Anterior cingulate cortex (tissue), 58 donors: ENCODE measurements at places on chromosomes 2 and 18.

DNA sequence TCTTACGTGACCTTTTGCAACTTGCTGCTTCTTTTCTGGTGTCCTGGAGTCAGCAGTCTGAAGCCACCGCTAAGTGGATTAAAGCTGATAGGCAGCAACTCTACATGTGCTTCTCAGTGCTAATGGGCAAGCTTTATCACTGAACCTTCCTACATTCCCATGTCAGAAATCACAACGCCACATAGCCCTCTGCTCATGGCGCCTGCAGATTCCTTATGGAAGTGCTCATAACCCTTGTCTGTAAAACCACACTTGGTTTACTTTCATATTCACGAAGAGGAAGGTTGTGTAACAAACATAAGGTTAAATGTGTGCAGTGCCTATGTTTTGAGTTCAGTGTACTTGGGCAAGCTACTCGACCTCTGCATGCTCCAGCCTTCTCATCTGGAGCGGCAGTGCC lies 319.8 kb downstream of the FBXO15 start:
- no peak for DNase-seq

- DNase-seq: no peak
Observed at GRCh38 chr18:8994603-8995002, 107.9 kb upstream of the NDUFV2 start.

DNA sequence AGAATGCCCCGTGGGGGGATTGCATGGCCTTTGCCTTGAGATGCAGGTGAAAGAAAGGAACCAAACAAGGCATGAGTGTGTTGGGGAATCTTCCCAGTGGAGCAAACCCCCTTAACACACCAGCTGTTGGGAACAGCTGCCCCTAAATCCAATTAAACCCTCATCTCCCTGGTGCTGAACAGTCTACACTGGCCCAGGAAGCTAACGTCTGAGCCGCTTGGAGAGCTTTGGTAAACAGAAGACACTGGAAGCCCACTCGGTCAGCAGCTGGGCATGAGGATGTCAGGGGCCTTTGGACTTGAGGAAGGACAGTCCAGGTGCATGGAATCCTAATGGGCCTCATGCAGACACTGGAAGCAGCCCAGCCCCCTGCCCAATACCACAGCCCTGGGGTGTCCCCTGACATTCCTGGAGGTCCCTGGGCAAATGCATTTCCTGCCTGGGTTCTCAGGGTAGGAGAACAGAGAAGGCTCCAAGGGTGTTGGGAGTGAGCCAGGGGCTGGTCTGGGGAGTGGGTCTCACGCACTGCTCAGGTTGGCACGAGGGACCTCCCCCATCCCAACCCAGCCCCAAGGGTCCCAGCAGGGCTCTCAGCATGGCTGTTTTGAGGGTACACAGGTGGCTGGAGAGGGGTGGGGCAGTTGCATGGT lies 37.7 kb downstream of the GBX2 start:
- DNase-seq: no peak

DNA sequence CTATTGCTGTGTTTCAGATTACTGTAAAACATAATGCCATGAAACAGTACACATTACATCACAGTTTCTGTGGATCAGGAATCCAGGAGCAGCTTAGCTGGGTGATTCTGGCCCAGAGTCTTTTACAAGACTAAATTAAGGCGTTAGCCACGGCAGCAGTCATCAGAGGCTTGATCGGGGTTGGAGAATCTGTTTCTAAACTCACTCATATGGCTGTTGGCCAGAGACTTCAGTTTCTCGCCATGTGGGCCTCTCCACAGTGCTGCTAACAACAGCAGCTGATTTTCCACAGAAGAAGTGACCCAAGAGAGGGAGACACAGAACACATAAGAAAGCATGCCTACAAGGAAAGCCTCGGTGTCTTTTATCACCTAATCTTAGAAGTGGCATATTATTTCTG lies 89.2 kb upstream of the MYO3B start:
- DNase-seq: no peak

GRCh38 chr2:129459200-129459876 lies 520.1 kb upstream of the RAB6C start:
- DNase-seq: no peak

DNA sequence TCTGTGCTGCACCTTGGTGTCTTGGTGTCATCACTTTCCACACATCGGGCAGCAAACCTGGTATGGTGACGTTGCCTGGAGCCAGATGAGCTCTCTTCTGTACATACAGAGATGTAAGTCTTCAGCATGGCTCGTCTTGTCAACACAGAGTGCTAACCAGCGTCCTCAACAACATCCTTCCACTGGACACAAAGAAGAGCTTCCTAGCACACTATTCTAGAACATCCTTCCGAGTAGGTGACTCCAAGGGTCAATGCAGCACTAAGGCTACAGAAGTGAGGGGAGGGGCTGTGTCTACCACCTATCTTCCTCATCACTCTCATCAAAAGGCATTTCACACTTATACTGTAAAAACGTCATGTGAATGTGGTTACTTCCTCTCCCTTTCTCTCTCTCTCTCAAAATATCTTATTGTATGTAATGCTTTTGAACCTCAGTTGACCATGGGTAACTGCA lies 108.1 kb upstream of the SLC1A4 start:
- DNase-seq: no peak

DNA sequence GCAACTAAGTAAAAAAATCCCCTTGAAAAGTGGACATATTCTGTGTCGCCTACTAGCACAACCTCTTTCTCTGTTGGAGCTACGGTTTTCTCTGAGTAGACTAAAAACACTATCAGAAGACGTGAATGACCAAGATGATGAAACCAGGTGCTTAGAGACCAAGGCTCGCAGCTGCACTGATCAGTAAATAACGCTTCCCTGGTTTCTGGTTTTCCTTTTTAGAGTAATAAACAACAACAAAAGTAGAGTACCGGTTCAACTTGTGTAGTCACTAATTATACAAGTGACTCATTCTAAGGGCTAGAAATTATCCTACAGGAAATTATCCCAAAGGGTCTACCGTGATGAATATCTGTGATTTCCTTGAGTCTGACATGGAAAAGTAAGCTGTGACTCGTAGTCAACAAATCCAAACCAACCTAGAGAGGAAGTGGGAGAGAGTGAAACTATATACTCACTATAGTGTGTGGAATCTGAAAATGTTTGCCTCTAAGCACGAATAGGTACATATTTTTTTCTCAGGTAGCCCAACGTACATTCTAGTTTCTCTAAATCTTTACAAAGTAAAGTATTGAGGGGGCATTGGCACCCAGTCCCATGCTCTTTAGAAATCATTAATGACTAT lies 17.8 kb downstream of the RASGRP3 start:
- DNase-seq: no peak

DNA sequence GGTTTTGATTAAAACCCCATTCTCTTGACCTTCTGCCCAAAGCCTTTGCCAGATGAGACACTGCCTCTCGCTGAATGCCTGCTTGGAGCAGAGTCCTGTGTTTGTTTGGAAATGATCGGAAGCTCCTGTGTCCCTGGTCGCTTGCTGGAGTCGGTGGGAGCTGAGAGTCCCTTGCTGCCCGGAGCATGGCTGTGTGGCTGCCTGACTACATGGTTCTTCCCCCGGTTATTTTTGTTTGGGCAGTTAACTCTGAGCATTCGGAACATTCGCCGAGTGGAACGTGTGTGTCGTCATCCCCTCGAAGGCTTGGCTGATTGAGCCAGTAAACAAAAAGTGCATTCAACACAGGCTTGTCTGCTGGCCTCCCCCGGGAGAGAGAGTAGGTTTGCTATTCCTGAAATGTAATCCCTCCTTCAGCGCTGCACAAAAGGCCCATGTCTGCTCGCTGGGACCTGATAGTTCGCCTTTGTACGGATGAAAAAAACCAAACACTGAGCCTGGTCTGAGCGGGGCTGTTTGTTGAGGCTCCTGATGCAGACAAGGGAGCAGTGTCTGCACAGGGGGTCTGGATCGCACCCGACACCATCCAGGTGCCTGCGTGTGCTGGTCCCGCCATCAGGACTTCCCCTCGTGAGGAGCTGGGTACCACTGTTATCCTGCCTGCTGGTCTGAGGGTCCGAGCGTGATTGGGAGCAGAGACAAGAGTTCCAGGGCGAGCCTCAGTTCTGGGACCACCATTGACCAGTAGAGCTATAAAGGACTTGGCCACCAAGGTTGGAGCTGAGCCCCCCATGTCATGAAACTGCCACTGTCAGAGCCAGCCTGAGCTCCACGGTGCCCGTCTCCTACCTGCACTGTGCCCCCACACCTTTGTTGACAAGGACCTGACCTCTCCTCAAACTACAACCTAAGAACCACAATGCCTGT lies 83.8 kb downstream of the AGAP1 start:
- DNase-seq: peak; percentile 69

- no peak for DNase-seq
Observed at GRCh38 chr2:112827604-112828185, 8.9 kb downstream of the IL1B start.

DNA sequence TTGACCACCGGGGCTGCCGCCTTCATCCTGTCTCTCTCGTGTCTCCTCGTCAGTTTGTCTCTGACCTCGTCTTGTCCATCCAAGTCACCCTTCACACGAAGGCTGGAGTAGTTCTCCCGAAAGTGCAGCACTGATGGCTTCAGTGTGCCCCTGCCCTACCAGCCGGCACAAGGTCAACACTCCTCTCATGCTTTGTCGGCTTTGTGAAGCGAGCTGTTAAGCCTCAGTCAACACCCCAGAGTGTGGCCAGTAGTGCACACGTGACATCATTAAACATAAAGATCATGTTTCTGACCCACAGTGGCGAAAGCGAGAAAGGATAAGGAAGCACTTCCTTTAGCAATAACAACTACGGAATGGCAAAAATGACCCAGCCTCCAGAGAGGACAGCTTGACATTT lies 23.2 kb downstream of the ACKR3 start:
- no peak for DNase-seq

- no peak for DNase-seq
Observed at GRCh38 chr2:627926-628560, 49.2 kb downstream of the TMEM18 start.

GRCh38 chr2:173136067-173136466 lies 60.4 kb downstream of the MAP3K20 start:
- no peak for DNase-seq

GRCh38 chr2:81583311-81584108 lies 1279.0 kb upstream of the LRRTM1 start:
- DNase-seq: no peak

- DNase-seq: no peak
Observed at GRCh38 chr2:232477751-232478510, 9.7 kb downstream of the ECEL1 start.

- no peak for DNase-seq
Observed at GRCh38 chr2:207251573-207252192, 85.9 kb upstream of the KLF7 start.

DNA sequence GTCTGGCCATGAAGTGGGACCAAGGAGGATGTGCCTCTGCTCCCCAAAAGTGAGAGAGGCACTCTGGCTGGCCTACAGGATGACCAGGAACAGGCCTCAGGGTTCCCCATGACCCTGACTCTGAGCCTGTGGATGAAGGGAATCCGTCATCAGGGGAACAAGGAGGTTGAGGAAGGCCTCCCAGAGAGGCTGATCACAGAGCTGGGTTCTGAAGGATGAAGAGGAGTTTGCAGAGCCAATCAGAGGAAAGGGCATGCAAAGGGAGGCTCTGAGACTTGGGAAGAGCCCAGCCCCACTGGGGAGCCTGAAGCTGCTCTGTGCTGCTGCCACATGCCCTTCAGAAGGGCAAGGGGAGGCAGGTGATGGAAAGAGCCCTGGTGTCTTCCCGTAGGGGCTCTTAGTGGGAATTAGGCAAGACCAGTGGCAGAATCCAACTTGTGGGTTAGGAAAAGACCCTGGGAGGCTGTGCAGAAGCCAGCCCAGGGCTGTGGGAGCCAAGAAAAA lies 141.3 kb upstream of the ID2 start:
- DNase-seq: no peak

DNA sequence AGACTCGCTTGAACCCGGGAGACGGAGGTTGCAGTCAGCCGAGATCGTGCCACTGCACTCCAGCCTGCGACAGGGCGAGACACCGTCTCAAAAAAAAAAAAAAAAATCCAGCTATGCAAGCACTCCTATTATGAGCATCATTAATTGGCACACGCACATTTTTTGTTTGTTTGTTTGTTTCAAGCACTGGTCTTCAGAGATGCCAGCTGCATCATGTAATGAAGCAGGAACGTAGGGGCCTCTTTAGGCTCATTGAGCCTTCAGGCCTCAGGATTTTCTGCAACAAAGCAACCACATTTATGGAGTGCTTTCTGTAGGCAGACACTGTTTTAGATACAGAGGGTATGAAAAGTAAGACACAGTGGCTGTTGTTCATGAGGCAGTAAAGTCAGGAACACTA lies 585.8 kb downstream of the CNTNAP5 start:
- no peak for DNase-seq

DNA sequence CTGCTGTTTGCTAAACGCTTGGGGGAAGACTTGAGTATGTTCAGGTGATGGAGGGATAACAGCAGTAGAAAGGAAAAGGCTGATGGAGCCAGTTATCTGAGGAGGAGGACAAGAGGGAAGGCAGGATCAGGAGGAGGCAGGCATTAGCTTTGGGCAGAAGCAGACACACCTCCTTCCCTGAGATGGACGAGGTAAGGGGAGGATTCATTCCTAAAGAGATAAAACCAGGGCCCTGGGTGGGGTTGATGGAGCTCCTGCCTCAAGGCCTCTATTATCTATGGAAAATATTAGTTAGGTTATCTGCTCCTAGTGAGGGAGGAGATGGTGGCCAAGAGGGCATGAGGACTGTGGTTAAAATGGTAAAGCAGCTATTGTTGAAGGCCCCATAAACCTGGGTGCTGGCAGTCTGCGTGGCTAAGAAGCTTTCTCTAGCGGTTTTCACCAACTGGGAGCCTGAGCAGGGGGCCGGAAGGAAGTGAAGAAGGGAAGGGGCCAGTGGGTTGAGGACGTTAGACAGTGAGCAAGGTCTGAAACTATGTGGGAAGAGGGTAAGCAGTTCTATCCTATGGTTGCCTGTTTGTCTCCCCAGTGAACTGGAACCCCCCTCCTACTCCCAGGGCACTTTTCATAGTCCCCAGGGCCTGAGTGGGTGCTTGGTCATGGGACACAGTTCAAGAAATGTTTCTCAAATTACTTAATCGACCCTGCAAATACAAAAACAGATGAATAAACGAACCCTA lies 56.6 kb upstream of the HK2 start:
- DNase-seq: no peak

DNA sequence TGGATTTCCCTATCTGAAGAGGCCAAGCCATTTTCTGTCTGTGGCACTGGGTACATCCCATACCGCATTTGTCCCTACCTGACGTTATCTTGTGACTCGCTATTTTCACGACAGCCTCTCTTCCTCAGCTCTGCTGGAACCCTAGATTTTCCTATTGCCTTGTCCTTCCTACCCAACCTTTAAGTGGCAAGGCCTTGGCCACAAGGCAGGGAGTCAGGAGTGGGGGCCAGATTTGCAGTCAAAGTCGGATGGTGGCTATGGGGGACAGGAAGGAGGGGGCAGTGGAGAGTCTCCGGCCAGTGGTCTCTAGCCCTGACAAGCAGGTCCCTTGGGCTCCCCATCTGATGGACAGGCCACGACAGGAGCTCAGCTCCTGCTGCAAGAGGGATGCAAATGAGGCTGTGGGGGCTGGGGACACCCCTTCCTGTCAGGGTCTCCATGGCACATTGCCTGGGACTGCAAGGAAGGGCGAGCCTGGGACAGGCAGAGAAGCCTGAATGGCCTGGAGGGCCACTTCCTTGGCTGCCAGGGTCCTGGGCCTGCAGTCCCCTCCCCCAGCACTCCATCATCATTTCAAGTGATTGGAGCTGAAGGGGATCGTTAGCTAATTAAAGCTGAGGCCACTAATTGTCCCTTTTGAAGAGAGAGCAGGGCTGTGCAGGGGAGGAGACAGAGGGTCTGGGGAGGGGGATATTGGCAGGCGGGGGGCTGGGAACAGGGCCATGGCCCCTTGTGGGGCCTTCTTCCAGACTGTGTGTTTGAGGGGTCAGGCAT lies 6.3 kb upstream of the ECEL1 start:
- no peak for DNase-seq
